ENCODE measurements at places on chromosomes 2 and 18.

DNA sequence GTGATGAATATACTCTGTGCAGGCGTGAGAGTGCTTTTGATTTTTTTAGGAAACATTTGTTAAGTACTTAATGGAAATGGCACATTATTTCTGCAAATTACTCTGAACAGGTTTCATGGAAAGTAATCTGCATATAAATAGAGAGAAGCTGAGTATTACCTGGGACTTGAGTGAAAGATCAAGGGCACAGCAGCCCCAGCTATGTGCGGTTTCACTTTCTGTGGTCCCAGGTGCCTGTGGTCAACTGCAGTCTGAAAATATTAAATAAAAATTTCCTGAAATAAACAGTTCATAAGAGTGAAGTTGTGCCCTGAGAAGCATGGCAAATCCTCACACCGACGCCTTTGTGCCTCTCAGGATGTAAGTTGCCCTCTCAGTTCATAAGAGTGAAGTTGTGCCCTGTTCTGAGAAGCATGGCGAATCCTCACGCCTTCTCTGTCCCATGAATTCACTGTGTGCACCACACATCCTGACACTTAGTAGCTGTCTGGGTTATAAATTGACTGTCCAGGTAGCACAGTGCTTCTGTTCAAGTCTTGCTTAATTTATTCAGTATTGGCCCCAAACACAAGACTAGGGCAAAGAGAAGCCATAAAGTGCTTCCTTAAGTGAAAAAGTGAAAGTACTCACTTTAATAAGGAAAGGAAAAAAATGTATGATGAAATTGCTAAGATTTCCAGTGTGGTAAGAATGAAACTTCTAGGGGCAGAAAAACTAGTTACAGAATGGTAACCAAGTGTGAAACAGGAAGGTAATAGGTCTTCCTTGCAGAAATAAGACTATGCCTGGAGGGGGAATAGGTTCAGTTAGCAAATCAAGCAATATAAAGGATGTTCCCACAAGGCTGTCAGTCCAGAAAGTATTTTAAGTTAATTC lies 4.3 kb upstream of the SNTG2 start:
- DNase-seq: peak; percentile 51

- DNase-seq: no peak
Observed at GRCh38 chr2:229401171-229401865, 130.2 kb upstream of the PID1 start.

DNA sequence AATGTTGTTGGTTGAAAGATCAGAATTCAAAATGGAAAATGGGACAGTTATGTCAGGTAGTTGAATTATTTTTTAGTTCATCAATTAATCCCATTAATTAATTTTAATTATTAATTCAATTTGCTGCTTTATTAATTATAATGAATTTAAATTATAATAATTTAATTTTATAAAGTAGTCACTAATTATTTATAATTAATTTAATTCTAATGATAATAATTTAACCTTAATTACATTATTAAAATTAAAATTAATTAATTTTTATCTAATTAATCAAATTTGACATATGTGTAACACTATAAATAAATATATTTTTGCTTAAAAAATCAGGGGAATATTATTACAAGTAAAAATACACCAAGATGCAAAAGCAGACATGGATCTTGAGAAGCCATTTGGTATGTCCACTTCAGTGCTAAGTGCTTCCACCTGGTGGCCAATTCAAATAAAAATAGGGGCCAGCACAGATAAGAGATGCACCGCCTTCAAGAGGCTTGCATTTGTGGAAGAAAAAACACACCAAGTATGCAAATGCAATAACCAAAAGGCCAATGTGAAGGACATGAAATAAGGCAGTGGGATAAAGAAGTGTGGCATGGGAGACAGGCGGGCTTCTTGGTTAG lies 73.2 kb downstream of the MBP start:
- DNase-seq: peak; percentile 60

- DNase-seq: no peak
Observed at GRCh38 chr18:3036108-3036507, 23.2 kb upstream of the LPIN2 start.

DNA sequence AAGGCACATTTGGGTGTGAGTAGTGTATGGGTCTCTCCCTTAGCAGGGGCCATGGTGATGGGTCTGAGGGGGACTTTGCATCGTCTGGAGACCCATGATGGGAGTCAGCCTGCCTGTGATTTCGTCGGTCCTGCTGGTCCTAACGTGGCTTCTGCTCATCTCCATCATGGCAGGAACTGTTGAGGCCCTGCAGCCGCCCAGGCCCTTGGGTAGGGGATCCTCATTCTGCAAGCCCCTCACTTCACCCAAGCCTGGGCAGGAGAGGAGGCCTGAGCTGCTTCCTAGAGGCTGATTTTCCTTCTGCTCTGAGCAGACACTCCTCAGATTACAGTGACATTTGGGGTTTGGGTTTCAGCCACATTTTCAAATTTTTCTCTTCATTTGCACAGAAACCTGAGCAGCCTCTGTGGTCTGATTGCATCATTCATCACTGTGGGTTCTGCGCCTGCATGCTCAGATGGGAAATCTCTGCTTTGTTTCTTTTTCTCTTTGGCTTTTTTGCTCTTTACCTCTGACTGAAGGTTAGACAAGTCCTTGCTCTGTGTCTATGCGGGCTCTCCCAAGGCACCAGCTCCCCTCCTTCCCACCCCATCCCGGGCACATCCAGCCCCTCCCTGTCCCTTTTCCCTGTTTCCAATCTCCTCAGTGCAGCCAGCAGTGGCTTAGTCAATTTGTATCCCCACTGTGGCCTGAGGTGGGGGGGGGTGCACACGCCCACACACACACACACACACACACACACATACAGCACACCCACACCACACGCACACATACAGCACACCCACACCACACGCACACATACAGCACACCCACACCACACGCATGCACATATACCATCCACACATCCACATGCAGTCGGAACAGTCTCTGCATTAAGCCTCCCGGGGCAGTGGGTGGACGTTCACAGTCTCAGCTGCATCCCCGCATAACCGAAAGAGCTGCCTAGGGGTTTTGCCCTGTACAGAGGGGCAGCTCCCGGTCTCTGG lies 305.4 kb upstream of the HS6ST1 start:
- DNase-seq: peak; percentile 84

DNA sequence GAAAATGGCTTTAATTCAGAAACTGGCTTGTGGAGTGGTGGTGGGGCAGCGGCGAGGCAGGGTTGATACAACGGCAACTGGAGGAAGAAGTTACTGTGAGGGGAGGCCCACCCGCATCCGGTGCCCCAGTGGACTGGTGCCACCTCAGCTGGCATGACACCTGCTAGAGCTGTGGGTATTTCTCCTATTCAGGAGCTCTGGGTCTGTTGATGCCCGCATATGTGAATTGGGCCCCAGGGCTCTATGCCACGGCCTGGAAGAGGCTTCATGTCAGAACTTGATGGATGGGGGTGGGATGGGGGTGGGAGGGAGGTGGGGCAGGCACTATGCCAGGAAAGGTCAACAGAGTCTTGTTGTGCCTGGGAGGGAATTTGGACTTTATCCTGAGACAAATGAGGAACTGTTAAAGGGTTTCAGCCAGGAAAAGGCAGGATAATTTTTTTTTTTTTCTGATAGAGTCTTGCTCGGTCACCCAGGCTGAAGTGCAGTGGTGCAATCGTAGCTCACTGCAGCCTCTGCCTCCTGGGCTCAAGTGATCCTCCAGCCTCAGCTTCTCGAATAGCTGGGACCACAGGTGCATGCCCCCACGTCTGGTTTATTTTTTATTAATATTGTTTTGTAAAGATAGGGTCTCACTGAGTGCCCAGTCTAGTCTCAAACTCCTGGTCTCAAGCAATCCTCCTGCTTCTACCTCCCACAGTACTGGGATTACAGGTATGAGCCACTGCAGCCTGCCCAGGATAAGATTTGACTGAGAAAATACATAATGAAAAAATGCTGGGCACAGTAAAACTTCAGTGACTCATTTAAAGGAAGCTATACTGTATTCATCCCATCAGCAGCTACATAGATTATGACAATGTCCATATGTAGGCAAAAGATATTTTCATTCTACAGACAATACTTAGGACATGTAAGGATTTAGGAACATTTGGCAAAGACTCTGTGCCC lies 52.6 kb downstream of the SH2D6 start:
- DNase-seq: no peak

DNA sequence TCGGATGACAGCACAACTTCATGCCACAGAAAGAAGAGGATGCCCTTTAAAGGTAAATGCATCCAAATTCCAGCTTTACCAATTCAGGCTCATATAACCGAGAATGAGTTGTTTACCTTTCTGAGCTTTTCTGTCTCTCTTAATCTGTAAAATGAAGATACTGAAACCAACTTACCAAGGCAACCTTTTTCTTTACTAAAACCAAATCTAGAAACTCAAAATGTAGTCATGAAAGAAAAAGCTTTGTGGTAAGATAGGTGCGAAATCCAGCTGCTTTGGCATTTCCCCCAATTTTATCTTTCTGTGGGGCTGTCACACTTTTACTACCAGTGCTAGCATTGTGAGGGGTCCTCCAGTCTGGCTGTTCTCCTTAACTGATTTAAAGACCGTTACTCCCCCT lies 240.4 kb downstream of the IKZF2 start:
- peak; percentile 30 for DNase-seq

DNA sequence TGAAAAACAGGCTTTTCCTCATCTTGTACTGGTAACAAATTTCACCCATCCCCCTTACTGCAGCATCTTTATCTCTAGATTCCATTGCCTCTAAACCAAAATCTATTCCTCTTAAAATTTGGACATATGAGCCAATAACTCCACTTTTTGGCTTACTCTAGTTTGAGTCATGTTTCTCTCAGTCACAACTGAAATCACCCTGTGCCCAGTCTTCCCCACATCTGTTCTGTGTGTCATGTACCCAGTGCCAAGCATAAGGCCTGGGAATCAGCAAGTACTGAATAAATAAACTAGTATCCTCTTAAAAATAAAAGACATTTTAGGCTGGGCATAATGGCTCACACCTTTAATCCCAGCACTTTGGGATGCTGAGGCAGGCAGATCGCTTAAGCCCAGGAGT lies 20.8 kb upstream of the CHN1 start:
- DNase-seq: no peak

- no peak for DNase-seq
Observed at GRCh38 chr18:35131387-35132020, 90.3 kb downstream of the MAPRE2 start.

DNA sequence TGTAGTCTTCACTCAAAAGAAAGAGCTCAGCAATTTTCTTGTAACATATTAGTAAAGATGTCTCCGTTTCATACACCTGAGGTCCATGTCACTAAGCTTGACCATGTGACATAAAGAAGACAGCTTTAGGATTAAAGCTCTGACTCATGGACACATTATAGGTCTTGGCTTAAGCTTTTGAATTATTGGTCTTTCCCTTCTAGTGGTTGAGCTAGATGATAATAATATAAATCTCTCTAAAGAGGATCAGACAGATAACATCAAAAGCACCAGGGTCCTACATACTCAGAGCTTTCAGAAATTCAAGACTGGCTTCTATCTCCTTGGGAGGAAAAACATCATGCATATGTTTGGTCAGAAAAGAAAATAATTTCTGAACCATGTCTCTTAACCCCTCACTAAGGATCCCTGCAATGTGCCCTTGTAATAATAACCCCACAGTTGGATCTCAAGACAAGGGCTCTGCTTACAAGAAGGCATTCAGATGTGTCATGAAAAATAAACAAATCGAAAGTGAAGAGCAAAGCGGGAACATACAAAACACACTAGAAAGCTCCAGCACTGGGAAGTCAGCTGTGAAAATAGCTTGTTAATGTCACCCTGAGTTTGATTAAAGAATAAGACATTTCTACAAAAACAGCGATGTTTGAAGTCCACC lies 174.5 kb downstream of the PID1 start:
- no peak for DNase-seq

GRCh38 chr2:228067309-228067708 lies 114.2 kb downstream of the SPHKAP start:
- DNase-seq: no peak

- DNase-seq: no peak
Observed at GRCh38 chr2:32718752-32719151, 90.9 kb downstream of the TTC27 start.

- no peak for DNase-seq
Observed at GRCh38 chr18:71116535-71116934, 827.7 kb downstream of the SOCS6 start.

DNA sequence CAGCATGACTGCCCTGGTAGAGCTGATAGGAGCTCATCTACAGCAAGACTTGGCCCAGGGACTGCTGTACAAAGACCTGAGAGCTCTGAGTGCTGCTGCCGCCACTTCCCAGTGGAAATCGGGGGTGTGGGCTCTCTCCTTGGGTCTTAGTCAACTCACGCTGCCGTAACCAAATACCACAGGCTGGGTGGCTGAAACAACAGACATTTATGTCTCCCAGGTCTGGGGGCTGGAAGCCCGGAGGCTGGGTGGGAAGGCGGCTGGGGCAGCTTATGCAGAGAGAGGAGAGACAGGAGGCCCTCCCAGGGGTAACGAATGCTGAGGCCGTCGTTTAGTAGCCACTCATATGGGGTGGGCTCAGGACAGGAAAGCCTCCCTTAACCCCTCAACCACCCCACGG lies 15.4 kb upstream of the MAL start:
- DNase-seq: no peak

- DNase-seq: no peak
Observed at GRCh38 chr2:180716186-180717180, 263.9 kb upstream of the UBE2E3 start.
